ENCODE measurements at places on chromosomes 1 and 21.

- no peak for DNase-seq
These were observed 36.5 kb downstream of the NKAIN1 start for GRCh38 chr1:31203215-31203614.

- peak; percentile 20 for DNase-seq
These were observed 18.9 kb downstream of the NPR1 start for GRCh38 chr1:153697191-153698019.

DNA sequence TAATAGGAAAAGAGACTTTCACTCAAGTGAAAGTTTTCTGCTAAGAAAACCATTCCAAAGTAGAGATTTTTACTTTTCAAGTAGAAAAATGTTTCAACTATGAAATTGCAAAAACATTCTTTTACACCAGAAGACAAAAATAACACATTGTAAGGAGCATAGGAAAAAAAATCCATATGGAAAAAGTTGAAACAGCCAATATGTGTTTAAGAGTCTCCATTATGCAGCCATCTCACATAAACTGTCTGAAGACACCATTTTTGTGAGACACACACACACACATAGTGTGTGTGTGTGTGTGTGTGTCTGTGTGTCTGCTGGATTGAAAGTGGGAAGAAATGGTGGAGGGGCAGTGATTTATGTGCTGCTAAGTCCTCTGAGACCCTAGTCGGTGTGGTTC, 162.1 kb downstream of the HHAT start:
- DNase-seq: no peak

GRCh38 chr1:192973988-192974387, 85.2 kb downstream of the UCHL5 start:
- DNase-seq: peak; percentile 90

GRCh38 chr1:153374071-153374470, 1.4 kb downstream of the S100A12 start:
- no peak for DNase-seq

DNA sequence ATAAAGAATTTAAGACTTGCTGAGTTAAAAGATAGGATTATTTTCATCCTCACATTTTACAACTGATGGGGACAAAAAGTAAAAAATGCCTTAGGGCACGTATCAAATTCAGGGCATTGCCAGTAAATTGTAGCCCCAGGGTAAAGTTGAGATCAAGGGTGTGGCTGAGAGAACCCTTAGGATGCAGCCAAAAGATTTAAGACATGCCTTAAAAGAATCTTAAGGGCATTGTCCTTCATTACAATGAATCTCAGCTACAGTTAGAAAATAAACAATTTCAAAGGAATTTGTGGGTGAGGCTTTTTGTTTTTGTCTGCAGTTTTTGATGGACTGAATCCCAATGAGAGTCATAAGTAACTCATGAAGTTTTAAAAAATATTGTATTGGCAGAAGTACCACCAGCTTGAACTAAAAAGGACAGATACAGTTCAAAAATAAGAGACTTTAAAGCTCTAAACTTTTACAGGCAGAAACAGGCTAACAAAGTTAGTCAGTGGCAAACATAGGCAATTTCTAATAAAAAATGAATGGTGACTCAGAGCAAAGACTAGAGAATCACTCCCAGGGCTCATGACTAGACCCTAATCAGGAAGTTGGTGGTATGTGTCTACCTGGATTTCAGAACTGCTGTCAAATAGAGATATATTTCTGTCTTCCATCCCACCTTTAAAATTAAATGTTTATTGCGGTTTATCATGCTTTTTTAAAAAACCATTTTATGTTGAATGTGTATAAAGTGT, 165.1 kb upstream of the SNX7 start:
- DNase-seq: peak; percentile 64

GRCh38 chr1:244881552-244882280, 17.4 kb upstream of the HNRNPU start:
- no peak for DNase-seq

All from epithelial cell of esophagus (primary cell).